ENCODE measurements at places on chromosomes 11 and 22.

- DNase-seq = no peak
These were observed 7.9 kb upstream of the FLRT1 start for GRCh38 chr11:64027651-64028397.

DNA sequence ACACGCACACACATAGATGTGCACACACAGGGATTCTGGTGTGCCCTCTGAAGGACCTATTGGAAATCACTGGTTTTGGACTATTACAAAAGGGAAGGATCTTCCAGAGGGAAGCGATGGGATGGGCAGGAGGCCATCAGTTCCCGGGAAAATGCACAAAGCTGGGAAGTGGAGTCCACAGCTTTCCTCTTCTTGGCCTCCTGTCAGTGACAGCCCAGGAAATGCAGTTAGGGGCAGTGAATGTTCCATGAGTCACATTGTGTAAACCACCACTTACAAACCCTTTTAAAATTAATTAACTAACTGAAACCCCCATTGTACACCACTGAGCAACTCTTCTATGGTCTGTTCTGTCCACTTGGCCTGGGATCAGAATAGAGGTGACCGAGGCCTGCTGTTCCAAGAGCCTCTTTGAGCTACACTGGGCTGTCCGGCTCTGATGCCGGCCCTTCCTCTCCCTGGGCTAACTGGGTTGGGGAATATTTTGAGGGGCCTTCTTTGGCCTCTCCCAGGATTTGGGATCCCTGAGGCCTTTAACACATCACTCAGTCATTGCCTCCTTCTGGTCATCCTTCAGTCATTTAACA, 137.7 kb downstream of the FEZ1 start:
- no peak for DNase-seq

DNA sequence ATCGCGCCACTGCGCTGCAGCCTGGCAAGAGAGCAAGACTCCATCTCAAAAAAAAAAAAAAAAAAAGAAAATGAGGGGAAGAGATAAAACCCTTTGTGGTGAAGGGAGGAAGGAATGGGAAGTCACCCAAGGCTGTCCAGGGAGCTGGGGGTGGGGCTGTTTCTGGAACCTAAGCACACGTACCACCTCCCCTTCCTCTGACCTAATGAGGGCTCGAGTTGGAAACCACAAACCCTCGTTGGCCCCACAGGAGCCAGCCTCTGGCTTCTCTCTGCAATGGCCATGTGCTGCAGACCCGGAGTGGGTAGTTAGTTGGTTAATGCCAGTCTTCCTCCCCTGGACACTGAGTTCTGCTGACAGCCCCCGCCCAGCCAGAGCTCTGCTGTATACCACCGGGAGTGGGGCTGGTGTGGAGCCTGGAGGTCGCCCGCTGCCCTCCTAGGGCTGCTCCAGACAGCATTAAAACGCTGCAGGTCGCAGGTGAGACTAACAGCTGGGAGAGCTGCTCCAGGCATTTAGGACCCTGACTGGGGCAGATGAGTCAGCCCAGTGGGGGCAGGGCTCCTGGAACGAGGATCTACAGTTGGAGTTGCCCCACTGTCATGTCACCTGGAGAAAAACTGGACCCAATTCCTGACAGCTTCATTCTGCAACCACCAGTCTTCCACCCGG, at the start of gene LGALS12:
LGALS12 (plus strand) TSS at position 228 of the 672 bp plus-strand sequence; CDS start at position 603, 375 bp downstream.
- no peak for DNase-seq

DNA sequence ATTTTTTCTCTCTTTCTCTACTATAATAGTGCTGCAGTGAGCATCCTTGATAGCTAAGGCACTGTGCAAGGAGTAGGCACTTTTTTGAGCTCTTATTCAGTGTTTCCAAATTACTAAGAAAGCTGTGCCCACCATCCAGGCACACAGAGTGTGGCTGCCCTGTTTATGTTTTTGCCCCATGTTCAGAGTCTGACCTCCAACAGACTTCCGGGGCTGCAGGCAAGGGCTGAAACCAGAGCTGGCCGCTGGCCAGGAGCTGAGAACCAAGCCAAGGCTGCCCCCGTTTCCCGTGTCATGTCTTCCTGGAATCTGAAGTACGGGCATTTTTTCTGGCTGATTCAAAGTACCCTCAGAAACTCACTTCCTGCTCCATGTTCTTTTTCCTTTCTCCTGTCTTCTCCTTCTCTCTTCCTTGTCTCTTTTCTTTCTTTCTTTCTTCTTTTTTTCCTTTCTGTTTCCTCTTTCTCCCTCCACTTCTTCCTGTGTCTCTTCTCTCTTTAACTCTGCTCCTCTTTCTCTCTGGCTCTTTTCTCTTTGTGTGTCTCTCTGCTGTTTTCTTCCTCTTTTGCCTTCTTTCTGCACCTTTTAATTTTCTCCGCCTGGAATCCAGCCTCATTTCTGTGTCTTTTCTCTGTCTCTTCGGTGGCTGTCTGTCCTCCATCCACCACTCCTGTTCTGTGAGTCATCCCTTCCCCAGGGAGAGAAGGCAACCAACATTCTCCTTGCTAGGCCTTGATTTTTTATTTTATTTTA, 17.0 kb upstream of the KCTD14 start:
- DNase-seq = no peak

GRCh38 chr11:284105-285020, 4.6 kb upstream of the PGGHG start:
- no peak for DNase-seq

- DNase-seq = no peak
These were observed 516 bp upstream of the SERPINH1 start for GRCh38 chr11:75561426-75562047.

DNA sequence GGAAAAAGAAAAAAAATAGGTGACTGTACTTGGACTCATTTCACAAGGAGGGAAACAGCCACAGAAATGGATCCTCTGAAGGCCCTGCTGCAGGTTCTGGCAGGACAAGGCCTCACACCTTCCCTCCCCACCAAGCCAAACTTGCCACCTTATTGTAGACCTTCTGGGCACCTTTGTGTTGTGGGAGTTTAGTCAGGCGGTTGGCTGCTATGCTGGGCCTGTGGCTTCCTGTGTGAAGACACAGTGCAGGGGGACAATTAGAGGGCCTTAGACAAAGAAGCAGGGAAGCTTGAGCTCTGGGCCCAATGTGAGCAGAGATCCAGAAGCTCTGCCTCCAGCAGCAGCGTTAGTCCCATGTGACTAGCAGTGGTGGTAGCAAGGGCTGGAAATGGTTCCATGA, 4.2 kb downstream of the RAB1B start:
- DNase-seq = no peak

GRCh38 chr11:131118247-131118646, 202.0 kb upstream of the SNX19 start:
- DNase-seq = no peak

GRCh38 chr22:42763965-42764480, 43.4 kb upstream of the A4GALT start:
- no peak for DNase-seq

GRCh38 chr11:36577373-36577772, 9.6 kb downstream of the RAG1 start:
- DNase-seq = no peak

- DNase-seq = no peak
These were observed 125.8 kb downstream of the MICAL2 start for GRCh38 chr11:12235947-12236743.

- DNase-seq = no peak
These were observed 102.9 kb downstream of the MTNR1B start for GRCh38 chr11:93072229-93072914.

DNA sequence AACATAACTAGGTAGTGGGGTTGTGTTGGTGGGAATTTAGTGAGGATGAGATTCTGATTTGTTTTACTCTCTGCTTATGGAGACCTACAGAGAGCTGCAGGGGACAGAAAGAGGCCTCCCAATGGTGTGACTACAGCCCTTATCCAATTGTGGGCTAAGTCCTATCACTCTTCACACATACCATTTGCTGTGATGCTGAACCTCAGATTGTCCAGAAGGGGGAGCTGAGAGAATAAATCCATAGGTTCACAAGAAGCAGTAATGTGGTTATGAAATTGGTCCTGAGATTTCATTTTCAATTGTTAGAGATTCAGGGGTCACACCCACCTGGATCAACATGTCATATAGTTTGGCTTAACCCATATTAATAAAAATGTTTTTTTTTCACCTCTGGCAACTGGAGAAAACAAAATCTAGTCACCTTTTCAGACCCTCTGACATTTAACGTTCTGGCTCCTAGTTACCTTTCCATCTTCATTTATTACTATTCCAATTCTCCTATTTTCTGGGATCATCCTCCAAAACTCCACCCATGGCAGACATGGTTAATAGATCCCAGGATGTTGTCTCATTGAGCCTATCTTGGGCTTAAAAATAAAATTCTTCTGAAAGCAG, 53.3 kb upstream of the PTPN5 start:
- no peak for DNase-seq

Data from stimulated activated CD8-positive, alpha-beta memory T cell treated with anti-CD3 and anti-CD28 coated beads, Interleukin-15, amount 100 ng/mL, for 1 hour (primary cell).